ENCODE measurements at places on chromosomes 13 and 19.

GRCh38 chr19:17579661-17580244 lies 24.3 kb downstream of the COLGALT1 start:
- no peak for DNase-seq

- no peak for DNase-seq
Measured at GRCh38 chr13:23753458-23753857, 135.7 kb downstream of the MIPEP start.

GRCh38 chr13:44780591-44781280 lies 204.6 kb upstream of the TSC22D1 start:
- no peak for DNase-seq

- no peak for DNase-seq
Measured at GRCh38 chr13:50156561-50157127, 141.4 kb downstream of the KCNRG start.

DNA sequence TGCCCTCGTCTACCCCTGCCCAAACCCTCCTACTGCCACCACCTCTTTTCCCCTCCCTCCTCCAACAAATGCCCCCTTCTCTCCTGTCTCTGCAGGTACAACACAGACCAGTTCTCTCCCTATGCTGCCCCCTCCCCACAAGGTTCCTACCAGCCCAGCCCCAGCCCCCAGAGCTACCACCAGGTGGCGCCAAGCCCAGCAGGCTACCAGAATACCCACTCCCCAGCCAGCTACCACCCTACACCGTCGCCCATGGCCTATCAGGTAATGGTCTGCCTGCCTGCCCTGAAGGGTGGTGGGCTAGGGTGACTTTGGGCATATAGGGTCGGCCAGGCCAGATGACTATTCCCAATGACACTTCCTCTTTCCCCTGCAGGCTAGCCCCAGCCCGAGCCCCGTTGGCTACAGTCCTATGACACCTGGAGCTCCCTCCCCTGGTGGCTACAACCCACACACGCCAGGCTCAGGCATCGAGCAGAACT lies 6.5 kb upstream of the TIMM50 start:
- DNase-seq, result peak; percentile 58

DNA sequence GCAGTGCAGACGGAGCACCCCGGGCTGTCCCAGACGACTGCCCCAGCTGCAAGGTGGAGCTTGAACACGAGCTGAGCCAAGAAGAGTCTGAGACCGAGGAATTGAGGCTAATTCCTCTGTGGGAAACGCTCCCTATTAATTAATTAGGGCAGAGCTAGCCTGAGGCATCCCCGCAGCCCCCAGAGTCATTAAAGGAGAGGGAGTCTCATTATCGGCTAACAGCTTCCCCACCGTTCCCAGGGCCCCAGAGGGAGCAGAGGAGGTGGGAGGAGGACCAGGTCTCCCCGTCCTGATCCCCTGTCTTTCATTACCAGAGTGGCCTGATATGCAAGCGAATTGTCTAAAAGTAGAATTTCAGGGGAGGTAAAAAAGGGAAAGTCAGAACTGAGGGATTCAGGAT lies 13.1 kb upstream of the SLC1A6 start:
- DNase-seq, result no peak

DNA sequence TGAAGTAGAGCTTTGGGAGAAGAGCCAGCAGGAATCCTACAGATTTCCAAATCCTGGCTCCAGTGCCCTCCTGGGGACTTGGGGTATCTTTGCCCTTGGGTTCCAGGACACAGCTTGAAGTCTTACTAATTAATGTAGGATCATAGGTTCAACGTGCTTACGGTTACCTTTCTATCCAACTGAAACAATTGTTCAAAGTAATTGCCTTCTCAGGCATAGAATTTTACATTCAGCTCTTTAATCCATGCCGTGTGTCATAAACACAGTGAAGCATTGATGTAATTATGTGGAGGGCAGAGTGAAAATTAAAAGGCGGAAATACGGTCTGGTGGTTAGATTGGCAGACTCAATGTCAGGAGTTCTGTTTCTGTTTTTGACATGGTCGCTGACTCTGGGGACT lies 170.4 kb downstream of the COG6 start:
- no peak for DNase-seq

DNA sequence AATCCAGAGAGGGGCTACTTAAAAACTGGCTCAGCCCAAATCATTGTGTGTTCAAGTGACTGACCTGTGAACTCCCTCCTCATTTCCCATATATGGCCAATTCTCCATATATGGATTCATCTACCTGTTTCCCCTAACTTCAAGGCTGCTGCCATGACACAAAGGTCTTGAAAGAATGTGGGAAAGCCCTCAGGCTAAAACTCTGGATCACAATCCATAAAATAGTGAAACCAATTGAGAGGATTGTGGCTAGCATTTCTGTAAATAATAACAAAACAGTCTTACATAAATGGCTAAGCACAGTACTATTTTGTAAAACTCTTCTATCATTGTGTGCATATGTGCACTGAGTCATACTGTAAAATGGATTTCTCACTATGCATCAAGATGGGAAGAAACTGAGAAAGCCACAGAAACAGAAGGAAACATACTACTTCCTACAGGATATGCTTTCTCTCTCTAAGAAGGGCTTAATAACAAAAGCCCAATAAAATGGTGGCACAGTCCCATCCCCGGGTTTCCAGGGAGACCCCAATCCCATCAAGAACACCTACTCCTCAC lies 80.5 kb downstream of the FOXO1 start:
- DNase-seq, result no peak

DNA sequence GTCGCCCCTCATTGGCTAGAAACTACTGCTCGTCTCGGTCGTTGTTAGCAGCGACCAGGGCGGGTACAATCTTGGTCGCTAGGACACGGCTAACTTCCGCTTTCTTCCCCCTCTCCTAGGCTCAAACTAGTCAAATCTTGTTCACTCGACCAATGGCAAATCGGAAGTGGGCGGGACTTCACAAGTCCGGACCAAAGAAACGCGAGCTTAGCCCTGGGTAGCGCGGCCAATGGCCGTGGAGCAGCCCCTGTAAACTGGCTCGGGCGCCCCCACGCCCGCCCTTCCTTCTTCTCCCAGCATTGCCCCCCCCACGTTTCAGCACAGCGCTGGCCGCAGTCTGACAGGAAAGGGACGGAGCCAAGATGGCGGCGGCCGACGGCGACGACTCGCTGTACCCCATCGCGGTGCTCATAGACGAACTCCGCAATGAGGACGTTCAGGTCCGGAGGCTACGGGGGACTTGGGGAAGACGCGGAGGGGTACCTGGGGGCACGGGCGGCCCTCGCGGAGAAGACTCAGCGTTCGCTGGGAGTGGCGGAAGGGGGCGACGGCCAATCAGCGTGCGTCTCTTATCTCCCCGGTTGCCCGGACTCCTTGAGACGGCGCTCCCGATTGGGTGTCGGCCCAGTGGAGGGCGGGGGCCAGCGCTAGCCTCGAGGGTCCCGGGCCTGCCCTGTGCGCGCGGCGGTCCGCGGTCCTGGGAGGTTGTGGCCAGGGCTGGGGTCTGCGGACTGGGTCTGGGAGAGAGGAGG lies at the start of gene PPP2R1A:
Gene PPP2R1A (plus strand): TSS at position 318 of the 752 bp plus-strand sequence. CDS start 45 bp downstream, at position 363.
- DNase-seq, result peak; percentile 97

GRCh38 chr13:27972478-27972820 lies 3.3 kb upstream of the CDX2 start:
- no peak for DNase-seq

DNA sequence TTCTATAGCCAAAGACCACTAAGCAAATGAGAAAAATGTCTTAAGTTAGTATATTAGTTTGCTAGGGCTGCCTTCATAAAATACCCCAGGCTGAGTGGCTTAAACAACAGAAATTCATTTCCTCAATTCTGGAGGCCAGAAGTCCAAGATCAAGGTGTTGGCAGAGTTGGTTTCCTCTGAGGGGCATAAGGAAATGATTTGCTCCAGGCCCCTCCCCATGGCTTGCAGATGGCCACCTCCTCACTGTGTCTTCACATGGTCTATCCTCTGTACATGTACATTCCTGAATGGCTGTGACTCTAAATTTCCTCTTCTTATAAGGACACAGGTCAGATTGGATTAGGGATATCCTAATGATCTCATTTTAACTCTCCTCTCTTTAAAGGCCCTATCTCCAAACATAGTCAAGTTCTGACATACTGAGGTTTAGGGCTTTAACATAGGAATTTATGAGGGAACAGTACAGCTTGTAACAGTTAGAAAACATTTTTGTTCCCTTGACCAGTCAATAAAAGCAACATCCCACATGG lies 307.4 kb downstream of the DIAPH3 start:
- no peak for DNase-seq

GRCh38 chr19:47507924-47508553 lies 6.8 kb downstream of the NAPA start:
- no peak for DNase-seq

DNA sequence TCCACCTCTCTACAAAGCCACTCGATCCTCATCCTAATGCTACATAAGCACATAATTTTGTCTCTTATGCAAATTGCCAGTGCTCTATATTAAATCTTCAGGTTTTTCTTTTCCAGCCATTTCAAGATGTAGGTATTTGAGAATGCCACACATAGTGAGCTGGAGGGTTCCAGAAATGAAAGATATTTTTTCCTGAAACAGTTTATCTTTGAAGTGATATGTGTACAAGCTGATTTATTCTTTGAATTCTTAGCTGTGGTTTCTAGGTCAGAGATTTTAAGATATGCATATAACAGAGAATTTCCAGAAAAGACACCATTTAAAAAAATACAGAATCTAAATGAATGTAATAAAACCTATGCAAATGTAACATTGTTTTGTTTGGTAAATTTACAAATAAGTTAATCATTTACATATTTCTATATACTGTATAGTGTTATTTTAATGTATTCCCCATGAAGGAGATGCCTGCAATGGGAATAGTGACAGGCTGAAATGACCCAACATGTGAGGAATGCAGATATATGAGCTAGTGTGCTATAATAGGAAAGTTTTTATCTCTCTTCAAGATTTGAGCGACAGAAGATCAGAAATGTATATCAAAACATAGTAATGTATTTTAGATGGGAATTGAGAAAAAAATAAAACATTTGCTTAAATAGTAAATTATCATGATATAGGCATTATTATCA lies 570.2 kb downstream of the SLITRK1 start:
- DNase-seq, result no peak

DNA sequence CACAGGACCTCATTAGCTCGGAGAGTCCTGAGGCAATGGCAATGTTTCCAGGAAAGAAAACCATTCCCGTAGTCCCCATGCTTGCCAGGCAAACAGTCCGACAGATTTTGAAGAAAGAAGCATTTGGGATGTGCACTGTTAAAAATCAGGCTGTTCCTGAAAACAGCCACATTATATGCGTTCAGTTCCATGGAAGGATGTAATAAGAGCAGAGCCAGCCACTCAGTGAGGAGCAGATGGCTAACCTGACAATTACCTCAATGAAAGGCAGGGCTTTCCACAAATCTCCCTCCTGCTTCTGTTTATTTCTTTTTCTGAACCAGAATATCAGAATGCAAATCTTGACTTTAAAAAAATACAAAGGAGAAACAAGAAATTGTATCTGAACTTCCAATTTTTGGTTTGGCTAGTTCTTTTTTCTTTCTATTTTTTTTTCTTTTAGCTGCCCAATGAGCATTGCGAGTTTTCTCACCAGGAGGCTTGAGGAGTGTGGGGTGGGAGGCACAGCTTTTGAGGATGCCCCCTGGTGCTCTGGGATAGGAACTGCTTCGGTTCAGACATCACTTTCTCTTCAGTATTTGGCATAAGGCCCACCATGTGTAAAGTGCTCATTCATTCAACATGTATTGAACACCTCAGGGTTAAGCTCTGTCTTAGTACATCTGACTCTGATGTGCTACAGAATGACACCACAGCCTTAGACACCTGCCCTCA lies 124.2 kb downstream of the TBC1D4 start:
- DNase-seq, result no peak

GRCh38 chr13:67001363-67001762 lies 228.8 kb downstream of the PCDH9 start:
- no peak for DNase-seq

- no peak for DNase-seq
Measured at GRCh38 chr13:44887515-44887914, 101.8 kb downstream of the NUFIP1 start.

- DNase-seq, result no peak
Measured at GRCh38 chr19:16141043-16141442, 2.4 kb upstream of the HSH2D start.

GRCh38 chr13:60028021-60028420 lies 135.7 kb downstream of the DIAPH3 start:
- DNase-seq, result no peak

- DNase-seq, result no peak
Measured at GRCh38 chr13:74871369-74872070, 610.4 kb downstream of the TBC1D4 start.

DNA sequence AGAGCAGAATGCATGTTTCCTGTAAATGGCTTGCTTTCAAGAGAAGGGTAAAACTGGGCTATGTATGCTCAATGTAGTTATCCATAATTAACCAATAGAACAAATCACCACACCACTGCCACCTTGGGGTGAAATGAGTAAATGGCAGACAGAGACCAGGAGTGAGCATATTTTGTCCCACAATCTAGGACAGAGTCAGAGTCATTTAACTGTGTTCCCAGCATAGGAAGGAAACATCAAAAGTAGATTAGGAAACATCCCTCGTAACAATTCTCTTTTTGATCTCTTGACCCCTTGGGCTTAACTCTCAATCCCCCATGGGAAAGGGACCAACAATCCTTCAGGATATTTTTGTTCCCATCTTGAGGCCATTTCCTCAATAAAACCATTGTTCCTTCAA lies 224.8 kb downstream of the NHLRC3 start:
- DNase-seq, result no peak

DNA sequence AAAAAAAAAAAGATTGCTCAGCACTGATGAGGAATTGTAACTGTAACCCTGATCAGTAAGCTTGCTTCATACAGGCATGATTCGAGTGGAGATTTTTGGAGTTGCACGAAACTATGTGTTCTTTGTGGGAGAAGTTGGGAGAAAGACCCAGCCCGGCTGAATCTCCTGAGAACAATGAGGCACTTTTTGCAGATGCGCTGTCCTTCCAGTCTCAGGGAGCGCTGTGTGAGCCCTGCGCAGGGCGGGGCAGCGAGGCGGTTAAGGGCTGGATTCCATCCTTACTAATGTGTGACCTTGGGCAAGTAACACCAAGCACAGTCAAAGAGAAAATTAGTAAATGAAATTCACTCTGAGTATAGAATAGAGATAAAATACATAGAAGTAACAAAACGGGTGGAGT lies 76.9 kb downstream of the SIPA1L3 start:
- DNase-seq, result no peak
